ACHN (cell line): ENCODE measurements at places on chromosomes 16 and 17.

- DNase-seq, result no peak
These were observed 9.8 kb downstream of the FASN start for GRCh38 chr17:82087961-82088837.

- no peak for DNase-seq
These were observed 72.8 kb downstream of the CACNG3 start for GRCh38 chr16:24328835-24329452.

- DNase-seq, result no peak
These were observed 156.0 kb upstream of the SALL1 start for GRCh38 chr16:51306886-51307595.

DNA sequence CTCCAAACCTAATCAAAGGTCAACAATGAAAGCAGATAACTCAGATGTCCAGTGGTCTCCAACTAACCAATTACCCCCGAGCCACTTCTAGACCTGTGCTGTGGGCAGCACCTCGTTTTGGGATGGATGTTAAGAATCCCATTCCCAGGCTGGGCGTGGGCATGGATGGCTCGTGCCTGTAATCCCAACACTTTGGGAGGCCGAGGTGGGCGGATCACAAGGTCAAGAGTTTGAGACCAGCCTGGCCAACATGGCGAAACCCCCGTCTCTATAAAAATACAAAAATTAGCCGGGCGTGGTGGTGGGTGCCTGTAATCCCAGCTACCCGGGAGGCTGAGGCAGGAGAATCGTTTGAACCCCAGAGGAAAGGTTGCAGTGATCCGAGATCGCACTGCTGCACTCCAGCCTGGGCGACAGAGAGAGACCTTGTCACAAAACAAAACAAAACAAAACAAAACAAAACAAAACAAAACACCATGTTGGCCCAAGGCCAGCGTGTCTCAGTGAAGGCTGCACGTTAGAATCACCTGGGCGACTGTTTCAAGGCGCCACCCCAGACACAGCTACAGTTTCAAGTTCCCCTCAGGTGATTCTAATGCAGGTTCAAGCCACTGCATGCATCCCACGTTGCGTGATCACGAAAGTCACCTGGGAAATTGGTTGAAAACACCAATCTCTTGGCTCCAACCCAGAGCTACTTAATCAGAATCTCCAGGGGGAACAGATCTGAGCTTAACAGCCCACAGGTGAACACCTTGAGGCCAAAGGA, 21.3 kb downstream of the COX4I1 start:
- no peak for DNase-seq

GRCh38 chr16:24838554-24839266, 7.1 kb upstream of the SLC5A11 start:
- peak; percentile 54 for DNase-seq

DNA sequence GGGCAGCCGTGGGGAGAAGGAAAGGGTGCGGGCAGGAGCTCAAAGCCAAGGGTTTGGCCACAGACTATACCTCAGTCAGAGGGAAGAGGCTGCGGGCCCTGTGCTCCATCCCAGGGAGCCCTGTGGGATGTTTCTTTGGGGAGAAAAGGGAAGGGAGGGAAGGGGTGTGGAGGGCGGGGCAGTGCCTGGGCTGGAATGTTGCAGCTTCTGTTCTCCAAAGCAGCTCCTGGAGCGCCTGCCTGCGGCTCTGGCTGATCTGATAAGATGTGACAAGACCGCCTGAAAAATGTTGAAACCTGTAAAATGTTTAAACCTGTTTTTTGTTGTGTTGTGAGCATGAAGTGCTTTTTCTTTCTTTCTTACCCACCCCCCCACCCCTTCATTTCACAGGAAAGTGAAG, 32.8 kb downstream of the WNT3 start:
- DNase-seq, result no peak

GRCh38 chr16:79725051-79725450, 124.5 kb upstream of the MAF start:
- DNase-seq, result no peak
